ENCODE measurements at places on chromosomes 12 and 14.

GRCh38 chr12:91133871-91134270 is 22.6 kb upstream of the LUM start:
- no peak for DNase-seq

- no peak for DNase-seq
Measured at GRCh38 chr14:80957613-80958012, 2.2 kb downstream of the TSHR start.

- no peak for DNase-seq
Measured at GRCh38 chr14:60356906-60357550, 108.0 kb downstream of the PPM1A start.

- no peak for DNase-seq
Measured at GRCh38 chr12:50914872-50915484, 37.4 kb upstream of the HIGD1C start.

- DNase-seq, result peak; percentile 7
Measured at GRCh38 chr12:25320123-25321006, 69.6 kb upstream of the KRAS start.

DNA sequence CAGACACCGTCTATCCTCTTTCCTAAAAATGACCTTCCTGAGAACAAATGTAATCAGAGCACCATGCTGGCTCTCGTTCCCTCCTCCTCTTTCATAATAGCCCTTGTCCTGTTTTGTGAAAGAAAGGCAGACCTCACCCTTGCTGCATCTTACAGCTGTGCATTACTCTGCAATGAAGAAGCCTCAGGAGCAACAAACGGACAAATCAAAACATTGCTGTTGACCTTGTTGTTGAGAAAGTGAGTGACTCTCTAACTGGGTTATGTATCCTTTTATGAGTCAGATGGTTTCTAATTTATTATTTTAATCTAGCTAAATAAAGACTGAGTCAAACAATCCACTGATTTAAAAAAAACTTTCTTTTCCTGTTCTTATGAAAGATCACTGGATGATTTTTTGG is 180.9 kb downstream of the RPS29 start:
- DNase-seq, result no peak
